ENCODE measurements at places on chromosomes 2 and 18. TPM values are rescaled to one million over a fixed set of nuclear protein-coding genes. Genes with fewer than 3 reads are reported as not detected.

DNA sequence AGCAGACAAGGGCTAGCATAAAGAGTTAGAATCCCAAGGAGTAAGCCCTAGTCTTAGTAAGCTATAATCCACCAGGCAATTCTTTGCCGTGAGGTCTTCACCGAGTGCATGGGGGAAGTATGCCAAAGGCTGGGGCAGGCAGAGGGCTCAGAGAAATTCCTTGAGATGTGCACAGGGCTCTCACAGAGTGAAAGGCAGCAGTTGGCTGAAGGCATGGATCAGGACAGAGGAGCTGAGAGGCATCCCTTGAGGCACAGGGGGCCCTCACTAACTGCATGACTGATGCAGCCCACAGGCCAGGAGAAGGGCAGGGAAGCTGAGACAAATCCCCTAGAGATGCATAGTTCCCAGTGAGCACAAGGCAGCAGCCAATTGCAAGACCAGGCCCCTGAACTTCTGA lies 34.1 kb downstream of the PTH2R start:
- H3K36me3 ChIP-seq = no peaks in the 10 kb centered on the region
- DNase-seq = no peak
- peaks cover 4% of the 10 kb centered on the region for H3K27me3 ChIP-seq
- no peaks in the 10 kb centered on the region for H3K4me1 ChIP-seq
- no peak overlapping the region for H3K27ac ChIP-seq

DNA sequence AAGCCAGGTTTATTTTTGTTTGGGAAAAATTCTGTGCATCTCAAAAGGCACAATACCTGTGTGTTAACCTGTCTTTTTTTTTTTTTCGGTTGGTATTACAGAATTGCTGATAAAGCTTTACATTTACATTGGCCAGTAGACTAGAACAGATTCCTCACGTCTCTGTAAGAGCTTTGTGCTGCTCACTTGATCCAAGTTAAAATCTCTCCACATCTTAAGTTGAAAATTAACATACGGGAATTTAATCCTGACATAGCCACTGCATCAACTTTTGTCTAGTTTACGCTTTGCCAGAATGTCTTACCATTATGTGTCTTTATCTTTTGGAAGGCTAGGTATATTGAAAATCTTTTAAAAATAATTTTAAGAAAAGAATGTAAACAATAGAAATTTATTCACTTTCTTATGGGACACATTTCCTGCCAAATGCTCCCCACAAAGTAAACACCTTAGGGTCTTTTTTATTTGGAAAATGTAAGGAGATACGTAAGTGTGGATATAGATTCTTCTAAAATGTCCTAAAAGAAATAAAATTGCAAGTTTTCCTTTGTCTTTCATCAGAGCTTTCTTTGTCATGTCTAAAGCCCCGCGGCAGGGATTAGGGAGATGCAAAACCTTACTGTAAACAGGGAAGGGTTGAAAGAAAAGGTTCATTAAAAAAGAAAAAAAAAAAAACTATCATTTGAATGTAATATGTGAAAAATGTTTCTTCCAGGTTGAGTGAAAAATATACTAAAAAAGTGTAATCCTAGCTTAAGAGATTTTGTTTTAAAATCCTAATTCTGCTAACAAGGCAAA lies 912.8 kb downstream of the NRXN1 start:
- H3K36me3 ChIP-seq = no peaks in the 10 kb centered on the region
- H3K4me1 ChIP-seq = no peaks in the 10 kb centered on the region
- H3K27me3 ChIP-seq = no peaks in the 10 kb centered on the region
- no peak overlapping the region for H3K27ac ChIP-seq

DNA sequence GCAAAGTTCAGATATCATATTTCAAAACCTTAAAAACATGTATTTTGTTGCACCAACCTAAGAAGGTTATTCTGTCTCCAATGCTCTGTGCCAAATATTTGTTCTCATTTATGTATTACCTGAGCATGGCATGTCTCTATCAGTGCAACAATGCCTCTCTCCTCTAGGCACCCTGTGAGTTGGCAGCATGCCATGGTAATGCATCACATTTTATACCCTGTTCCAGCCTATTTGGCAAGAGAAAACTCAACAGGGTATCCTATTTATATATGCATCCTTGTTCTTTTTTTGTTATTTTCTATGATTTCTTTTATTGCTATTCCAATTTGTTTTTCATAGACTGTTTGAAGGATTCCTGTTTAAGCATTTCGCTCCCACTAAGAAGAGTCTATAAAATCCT lies 126.3 kb upstream of the NRXN1 start:
- H3K36me3 ChIP-seq = no peaks in the 10 kb centered on the region
- DNase-seq = no peak
- no peaks in the 10 kb centered on the region for H3K4me1 ChIP-seq
- H3K4me3 ChIP-seq = no peak overlapping the region

Gene KHK
- 9.5 TPM for total RNA-seq

DNA sequence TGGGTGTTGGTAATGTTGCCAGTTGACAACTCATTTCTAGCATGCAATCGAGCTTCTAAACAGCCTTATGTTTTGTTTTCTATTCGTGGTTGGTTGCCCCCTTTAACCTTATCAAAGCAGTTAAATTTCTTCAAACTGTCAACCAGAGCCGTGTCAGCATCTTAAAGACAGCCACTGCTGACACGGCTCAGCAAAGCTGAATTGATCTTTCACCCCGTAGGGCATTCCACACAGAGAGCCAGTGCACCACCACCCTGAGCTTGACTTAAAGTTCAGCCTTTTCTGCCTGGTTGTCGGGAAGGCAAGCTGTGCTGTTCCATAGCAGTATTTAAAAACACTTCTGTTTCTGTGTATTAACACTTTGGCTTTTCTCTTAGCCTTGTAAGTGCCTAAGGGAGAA lies 355.0 kb upstream of the CHST9 start:
- no peaks in the 10 kb centered on the region for H3K27me3 ChIP-seq
- no peaks in the 10 kb centered on the region for H3K4me1 ChIP-seq
- no peak overlapping the region for H3K4me3 ChIP-seq
- no peak overlapping the region for H3K27ac ChIP-seq
- no peak for DNase-seq
- no peaks in the 10 kb centered on the region for H3K36me3 ChIP-seq

- no peak overlapping the region for H3K27ac ChIP-seq
- H3K4me1 ChIP-seq = no peaks in the 10 kb centered on the region
- no peak overlapping the region for H3K4me3 ChIP-seq
Observed at GRCh38 chr2:145043399-145043834, 523.5 kb upstream of the ZEB2 start.

Gene NEURL3
- 0.25 TPM for total RNA-seq

GRCh38 chr2:158934170-158934569 lies 34.3 kb upstream of the TANC1 start:
- H3K4me1 ChIP-seq = no peaks in the 10 kb centered on the region
- DNase-seq = no peak
- no peak overlapping the region for H3K4me3 ChIP-seq
- H3K27me3 ChIP-seq = no peaks in the 10 kb centered on the region
- no peak overlapping the region for H3K27ac ChIP-seq

Gene GCG
- not detected for total RNA-seq

Gene PUM2
- 104 TPM for total RNA-seq

- no peaks in the 10 kb centered on the region for H3K27me3 ChIP-seq
- no peaks in the 10 kb centered on the region for H3K36me3 ChIP-seq
- H3K27ac ChIP-seq = no peak overlapping the region
- no peak overlapping the region for H3K4me3 ChIP-seq
- no peaks in the 10 kb centered on the region for H3K4me1 ChIP-seq
Observed at GRCh38 chr18:8208716-8209115, 400.5 kb upstream of the RAB12 start.

Measured in activated CD8-positive, alpha-beta T cell treated with anti-CD3 and anti-CD28 coated beads for 36 hours (primary cell).